Stimulated activated CD8-positive, alpha-beta memory T cell treated with anti-CD3 and anti-CD28 coated beads, Interleukin-4, amount 100 ng/mL, for 1 hour (primary cell): ENCODE measurements at places on chromosomes 5 and 9.

GRCh38 chr5:172944741-172945140, 14.5 kb upstream of the RPL26L1 start:
- no peak for DNase-seq

DNA sequence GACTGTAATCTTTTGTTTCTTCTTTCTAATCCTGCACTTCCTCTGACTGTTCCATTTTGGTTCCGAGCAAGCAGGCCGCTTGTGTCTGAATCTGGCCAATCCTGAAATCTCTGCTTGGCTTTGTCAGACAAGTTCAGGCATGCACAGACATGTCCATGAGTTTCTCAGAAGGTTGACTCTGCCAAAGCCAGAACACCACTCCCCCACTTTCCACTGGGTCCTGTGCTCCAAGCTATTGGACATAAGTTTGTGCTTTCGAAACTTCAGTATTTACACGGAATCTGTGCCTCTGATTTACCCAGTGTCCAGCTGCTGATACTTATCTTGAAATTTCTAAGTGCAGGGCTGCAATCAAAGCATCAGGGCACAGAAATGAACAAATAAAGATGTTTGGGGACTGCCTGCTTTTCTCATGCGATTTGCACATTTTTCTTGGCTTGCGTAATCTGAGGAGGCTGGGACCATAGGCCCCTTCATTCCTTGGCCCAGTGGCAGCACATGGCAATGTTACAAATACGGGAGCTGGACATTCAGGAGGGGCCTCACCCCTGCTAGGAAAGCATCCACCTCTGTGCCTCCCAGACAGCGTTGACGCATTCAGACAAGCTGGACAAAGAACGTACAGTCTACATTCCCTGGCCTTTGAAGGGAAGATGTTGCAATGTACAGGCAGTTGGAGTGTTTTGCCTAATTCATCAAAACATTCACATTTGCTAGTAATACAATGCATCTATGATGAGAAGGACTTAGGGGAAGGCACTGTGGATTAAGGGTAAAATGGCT, 209.2 kb upstream of the PAPPA start:
- no peak for DNase-seq

- no peak for DNase-seq
Measured at GRCh38 chr9:134370213-134370492, 43.9 kb downstream of the RXRA start.

DNA sequence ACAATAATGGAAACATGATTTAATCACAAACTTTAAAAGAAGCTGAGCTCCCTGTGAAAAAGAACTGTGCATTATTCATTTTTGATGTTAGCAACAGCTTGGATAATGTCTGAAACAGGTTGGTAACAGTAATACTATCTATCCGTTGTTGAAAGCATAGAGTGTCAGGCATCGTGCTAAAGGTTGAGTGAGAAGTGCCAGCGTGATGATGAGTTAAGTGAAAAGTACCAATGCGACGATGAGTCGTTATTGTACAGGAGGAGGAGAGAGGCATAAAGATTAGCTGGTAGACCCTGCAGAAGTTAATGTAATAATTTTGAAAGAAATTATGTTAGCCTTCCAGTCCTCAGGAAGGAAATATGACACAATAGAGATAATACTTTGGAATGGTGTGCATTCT, 593.6 kb downstream of the MAT2B start:
- DNase-seq, result no peak

DNA sequence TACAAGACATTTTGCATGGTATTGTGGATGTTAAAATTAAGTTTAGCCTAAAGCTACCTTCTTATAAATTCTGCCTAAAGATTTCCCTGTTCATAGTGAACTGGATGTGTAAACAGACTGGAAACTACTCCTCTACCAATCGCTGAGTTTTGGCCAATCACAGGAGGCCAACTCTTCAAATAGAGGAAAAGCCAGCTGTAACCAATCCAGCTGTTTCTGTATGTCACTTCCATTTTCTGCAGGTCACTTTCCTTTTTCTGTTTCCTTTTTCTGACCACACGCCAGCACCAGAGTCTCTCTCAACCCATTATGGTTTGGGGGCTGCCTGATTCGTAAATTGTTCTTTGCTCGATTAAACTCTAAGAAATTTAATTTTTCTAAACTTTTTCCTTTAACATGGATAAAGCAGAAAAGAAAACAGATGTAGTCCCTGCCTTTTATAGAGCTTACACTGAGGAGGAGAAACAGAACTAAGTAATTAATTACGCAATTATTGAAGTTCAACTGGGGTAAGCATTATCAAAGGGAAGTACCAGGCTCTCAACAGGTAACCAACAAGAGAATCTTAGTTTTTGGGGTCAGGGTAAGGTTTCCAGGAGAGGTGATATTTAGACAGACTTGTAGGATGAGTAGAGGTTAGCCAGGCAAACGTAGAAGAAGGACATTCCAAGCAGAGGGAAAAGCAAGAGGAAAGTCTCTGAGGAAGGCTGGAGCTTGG, 27.7 kb downstream of the RANBP3L start:
- DNase-seq, result no peak

DNA sequence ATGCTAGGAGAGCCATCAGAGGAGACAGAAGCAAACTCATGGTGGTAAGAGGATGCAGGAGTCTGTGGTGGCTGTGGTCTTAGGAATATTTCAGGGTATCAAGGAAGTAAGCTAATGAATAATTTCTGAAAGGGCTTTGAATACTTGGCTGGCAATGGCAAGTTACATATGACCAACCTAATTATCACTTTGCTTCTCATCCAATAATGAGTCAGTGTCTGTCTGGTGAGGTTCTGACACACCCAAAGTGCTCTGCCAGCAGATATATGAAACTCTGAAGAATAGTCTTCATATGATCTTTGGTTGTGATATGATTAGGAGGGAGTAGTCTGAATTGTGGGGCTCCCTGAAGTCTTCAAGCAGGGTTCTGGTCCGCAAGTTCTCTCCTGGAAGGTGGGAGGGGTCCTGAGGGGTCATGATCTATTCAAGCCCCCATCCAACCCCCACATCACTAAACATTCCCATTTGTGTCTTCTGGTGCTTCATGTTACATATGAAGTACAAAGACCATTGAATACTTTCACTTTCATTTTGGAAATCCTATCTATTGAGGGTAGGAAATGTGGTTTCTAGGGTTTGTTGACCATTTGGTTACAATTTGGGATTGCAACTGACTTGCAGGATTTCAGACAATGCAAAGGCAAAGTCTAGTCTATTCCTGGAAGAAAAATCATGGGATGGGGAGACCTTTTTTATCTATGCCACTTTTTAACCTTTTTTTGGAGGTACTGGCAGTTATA, 199.9 kb upstream of the CDKN2B start:
- no peak for DNase-seq

DNA sequence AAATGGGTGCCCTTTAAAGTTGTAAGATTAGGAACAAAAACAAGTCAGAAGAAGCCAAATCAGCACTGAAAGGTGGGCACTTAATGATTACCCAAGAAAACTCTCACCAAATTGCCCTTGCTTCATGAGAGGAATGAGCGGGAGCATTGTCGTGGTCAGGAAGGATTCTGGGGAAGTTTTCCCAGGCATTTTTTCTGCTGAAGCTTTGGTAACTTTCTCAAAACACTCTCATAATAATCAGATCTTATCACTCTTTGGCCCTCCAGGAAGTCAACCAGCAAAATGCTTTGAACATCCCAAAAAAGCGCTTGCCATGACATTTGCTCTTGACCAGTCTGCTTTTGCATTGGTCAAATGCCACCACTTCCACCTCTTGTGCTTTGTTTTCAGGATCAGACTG, 10.4 kb upstream of the PCDHGC3 start:
- DNase-seq, result no peak

DNA sequence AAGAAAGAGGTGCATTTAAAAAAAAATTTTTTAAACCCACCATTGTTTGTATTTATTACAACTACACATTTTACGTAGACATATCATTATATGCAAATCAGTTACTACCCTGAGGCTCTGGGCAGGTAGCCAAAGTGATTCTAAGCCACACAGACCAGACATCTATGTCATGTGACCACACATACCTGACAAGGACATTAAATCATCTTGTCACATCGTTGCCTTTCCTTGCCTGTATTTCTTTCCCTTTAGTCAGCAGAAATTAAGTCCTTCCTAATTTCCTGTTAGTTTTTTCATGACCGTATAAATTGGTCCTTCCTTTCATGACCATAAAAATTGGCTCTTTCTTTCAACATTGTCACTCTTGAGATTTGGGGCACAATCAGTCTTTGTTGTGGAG, 134.2 kb upstream of the MARCHF11 start:
- no peak for DNase-seq

DNA sequence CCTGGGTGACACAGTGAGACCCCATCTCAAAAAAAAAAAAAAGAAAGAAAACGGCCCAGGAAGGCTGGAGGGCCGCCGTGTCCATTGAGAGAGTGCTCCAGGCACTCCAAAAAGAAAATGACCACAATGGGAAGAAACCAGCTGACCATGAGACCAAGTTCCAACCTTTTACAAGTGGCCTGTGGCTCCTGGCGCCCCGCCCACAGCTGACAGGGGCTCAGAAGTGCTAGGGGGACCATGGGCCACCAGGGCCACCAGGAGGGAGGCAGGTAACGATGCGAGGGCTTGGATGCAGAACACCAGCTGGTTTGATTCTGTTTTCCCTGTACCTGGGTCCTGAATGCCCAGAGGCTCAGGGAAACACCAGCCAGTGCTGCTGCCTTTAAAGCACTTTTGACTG, 34.6 kb downstream of the FXN start:
- no peak for DNase-seq

DNA sequence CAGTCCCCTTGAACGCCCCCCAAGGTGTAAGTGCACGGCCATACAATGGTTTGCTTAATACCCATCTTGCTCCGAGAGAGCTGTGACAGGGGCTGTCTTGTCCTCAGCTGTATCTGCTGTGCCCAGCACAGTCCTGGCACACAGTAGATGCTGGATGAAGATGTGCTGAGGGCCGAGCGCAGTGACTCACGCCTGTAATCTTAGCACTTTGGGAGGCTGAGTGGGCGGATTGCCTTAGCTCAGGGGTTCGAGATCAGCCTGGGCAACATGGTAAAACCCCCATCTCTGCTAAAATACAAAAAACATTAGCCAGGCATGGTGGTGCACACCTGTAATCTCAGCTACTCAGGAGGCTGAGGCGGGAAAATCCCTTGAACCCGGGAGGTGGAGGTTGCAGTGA, 53.6 kb downstream of the C9orf50 start:
- no peak for DNase-seq

- DNase-seq, result no peak
Measured at GRCh38 chr9:96177005-96177718, 124.8 kb downstream of the HSD17B3 start.

GRCh38 chr5:53777864-53778618, 217.6 kb downstream of the NDUFS4 start:
- DNase-seq, result no peak

DNA sequence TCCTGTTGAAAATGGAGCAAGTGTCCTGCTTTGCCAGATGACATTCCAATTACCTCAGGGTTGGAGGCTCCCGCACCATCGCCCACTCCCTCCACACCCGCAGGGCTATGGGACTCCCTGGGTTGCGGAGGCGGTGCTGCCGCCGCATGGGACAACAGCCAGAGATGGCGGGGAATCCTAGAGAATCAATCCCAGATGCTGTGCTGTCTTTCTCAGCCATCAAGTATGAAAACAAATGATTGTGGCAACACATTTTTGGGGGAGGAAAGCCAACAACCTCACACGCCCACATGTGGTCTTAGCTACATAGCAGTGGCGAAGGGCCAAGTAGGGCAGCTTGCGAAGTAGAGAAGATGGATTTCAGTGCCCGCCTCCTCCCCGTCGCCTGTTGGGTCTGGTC, 46.7 kb downstream of the IL31RA start:
- no peak for DNase-seq

DNA sequence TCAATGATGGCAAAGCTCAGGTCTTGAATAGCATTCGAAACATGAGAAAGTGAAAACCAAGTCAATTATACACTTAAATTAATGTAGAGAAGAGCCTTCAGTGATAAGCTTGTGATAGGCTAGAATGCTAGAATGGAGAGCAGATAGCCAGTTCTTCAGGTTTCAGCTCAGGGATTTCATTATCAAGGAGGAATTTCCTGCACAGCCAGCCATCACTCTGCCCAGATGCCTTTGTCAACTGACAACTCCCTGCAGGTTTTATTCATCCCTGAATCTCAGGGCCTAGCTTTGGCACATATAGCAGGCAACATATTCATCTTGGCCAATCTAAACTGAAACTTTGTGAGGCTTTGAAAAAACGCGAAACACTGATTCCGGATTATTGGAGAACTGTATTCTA, 199.3 kb upstream of the CDH6 start:
- no peak for DNase-seq

DNA sequence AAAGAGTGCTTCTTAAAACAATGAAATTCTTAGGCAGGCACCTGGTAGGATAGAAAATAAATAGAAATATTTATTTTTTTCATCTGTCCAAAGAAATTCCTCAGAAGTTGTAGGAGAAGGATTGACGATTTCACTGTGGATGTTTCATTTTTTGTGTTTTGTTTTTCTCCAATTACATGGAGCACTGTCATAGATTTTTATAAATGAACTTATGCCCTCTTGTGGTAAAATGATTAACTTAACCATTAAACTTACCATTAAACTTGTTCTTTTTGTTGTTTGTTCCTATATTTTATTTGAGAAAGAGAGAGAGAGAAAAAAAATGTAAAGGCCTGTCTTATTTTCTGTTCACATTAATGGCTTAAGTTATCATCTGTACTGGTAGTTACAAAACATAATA, 339.2 kb downstream of the PRR16 start:
- DNase-seq, result no peak

DNA sequence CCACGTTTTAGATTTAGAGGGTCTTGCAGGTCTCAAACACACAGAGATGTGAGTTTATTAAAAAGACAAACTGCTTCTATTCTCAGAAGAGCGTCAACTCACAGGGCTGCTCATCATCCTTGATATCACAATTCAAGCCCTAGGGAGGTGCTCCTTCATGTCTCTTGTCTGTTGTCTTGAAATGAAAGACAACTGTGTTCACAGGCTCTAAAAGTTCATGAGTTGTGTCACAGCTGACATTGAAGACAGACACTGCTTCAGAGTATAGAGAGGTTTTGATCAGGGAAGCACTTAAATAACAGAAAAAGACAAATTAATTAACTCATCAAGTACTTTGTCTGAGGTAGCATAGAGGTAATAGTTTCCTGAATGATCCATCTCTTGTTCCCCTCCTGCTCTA, 1917.6 kb upstream of the WWC1 start:
- DNase-seq, result no peak

- DNase-seq, result no peak
Measured at GRCh38 chr5:55538661-55539060, 3.9 kb upstream of the PLPP1 start.

DNA sequence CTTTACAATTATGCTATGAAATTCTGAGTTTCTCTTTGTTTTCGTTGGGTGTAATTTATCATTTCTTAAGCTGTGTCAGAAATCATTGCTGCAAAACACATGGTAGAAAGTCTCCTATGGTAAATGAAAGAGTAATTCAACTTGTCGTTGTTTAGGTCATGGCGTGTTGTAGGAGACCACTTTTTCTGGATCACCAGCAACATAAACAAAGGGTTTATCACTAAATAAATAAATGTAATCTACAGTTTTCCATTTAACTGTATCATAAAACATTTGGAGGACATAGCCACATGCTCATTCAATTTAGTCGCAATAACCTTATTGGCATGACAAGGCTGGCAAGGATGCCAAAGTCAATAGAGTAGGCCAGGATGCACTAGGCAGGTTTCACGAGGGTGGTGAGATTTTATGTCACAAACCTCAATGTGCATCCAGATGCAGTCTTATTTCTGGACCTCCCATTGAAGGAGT, 154.4 kb upstream of the ERCC6L2 start:
- DNase-seq, result no peak

- DNase-seq, result no peak
Measured at GRCh38 chr5:133343196-133343595, 269.1 kb downstream of the FSTL4 start.
